Forelimb muscle (tissue), 1 donor: ENCODE measurements at places on chromosomes 11 and 22. TPM values are rescaled to one million over a fixed set of nuclear protein-coding genes. Genes with fewer than 3 reads are reported as not detected.

- no peak for DNase-seq
Measured at GRCh38 chr11:114883472-114883871, 205.1 kb downstream of the NXPE2 start.

- DNase-seq: no peak
Measured at GRCh38 chr22:42319386-42319785, 48.9 kb upstream of the TCF20 start.

- no peak for DNase-seq
Measured at GRCh38 chr11:1502954-1503707, 16.6 kb upstream of the MOB2 start.

DNA sequence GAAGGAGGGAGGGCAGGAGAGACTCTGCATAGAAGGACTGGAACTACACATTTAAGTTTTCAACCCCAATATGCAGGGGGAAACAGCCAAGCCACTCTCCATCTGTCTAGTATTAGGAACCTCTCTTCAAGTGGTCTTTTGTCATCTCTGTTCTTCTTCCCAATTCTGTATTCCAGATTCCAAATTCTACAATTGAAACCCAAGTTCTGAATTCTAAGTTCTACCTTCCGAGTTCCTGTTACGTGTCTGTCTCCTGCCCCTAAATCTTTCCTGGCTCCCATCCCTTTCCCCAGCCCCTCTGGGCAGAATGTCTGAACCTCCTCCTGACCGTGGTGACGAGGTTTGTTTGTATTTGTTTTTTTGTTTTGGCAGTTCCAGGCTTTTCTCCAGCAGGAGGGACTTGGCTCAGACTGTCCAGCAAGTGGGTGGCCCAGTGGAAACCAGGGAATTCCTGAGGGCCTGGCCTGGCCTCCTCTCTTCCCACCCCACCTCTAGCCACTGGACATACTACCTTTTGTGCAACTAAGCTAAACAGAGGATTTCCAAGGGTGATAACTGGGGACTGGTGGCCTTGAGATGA, 1.6 kb upstream of the THOC5 start:
- peak; percentile 26 for DNase-seq

DNA sequence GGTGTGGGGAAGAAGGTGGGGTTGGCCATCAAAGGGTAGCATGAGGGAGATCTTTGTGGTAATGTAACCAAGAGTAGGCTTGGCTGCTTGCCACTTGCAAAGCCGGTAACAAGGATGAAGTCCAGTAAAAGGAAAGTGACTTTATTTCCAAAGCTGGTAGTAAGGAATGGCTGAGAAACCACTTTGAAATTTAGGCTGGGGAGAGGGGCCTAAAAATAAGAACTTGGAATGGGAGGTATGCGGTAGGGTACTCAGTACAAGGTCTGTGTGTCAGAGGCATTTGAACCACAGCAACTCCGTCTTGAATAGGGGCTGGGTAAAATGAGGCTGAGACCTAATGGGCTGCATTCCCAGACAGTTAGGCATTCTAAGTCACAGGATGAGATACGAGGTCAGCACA, 216.0 kb upstream of the ISX start:
- no peak for DNase-seq

Gene NEFH
- polyA plus RNA-seq: 1.5 TPM
